ENCODE measurements at places on chromosomes 5 and 9. TPM values are rescaled to one million over a fixed set of nuclear protein-coding genes. Genes with fewer than 3 reads are reported as not detected.

FYB1 gene
- 2.8 TPM for total RNA-seq

MAP1B gene
- total RNA-seq, result 58.1 TPM

SPINK6 gene
- total RNA-seq, result not detected

ANKRD34B gene
- not detected for total RNA-seq

FUT7 gene
- not detected for total RNA-seq
